IPS DF 6.9 (cell line): ENCODE measurements at places on chromosomes 5 and 9.

DNA sequence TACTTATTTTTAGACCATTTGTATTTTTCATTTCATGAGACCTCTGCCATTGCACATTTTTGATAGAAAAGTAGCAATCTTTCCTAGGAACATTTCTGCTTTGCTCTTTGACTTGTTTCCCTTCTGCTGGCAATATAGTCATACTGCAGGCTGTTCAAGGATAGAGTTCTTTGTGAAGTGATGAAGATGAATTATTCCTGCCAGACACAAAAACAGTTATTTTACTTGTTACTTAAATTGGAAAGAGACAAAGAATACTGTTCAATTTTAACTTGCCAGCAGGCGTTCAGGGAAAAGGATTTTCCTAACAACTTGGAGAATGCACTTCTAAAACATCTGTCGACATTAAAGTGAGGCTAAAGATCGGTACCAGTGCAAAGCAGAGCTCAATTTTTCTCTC lies 251.7 kb upstream of the ACTBL2 start:
- DNase-seq, result no peak
- no peak overlapping the region for H3K27ac ChIP-seq
- no peaks in the 10 kb centered on the region for H3K36me3 ChIP-seq
- H3K27me3 ChIP-seq, result no peaks in the 10 kb centered on the region
- no peak overlapping the region for H3K4me3 ChIP-seq

DNA sequence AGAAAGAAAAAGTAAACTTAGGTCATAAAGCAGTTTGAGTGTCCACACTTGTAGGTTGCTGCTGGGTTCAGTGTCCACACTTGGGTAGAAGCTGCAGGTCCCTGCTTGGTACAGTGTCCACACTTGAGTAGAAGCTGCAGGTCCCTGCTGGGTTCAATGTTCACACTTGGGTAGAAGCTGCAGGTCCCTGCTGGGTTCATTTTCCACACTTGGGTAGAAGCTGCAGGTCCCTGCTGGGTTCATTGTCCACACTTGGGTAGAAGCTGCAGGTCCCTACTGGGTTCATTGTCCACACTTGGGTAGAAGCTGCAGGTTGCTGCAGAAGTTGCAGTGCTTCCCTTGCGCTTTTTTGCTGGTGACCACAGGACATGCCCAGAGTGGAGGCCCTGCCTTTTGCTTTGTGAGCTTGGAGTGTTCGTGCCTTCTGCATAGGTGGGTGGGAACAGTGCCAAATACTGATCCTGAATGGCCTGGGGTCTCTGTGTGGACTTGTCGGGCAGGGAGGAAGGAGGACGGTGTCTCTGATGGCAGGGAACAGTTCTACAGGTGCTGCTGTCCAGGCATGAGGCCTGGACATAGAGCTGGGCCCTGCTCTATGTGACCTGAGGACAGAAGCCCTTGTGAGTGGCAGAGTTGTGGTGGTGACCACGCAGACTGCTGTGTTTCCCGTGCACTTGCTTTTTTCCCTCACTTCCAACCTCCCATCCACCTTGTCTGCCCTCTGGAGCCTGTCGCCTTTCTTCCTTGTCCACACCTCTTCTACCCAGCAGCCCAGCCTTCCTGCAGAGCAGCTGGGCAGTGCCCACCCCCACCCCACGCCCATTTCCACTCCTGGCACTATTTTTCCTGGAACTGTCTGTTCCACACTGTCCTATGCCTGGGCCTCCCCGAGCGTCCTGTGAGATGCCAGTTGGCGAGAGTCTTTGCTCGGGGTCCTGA lies 120.8 kb downstream of the EHMT1 start:
- no peak overlapping the region for H3K27ac ChIP-seq
- H3K4me1 ChIP-seq, result no peaks in the 10 kb centered on the region
- DNase-seq, result no peak
- no peak overlapping the region for H3K4me3 ChIP-seq

GRCh38 chr5:56668996-56669395 lies 146.4 kb upstream of the MAP3K1 start:
- H3K27ac ChIP-seq, result no peak overlapping the region
- H3K4me3 ChIP-seq, result no peak overlapping the region
- no peaks in the 10 kb centered on the region for H3K36me3 ChIP-seq
- peaks cover 4% of the 10 kb centered on the region for H3K4me1 ChIP-seq
- no peaks in the 10 kb centered on the region for H3K27me3 ChIP-seq

GRCh38 chr5:2757563-2758351 lies 6.3 kb upstream of the IRX2 start:
- peaks cover 7% of the 10 kb centered on the region for H3K4me1 ChIP-seq
- no peak for DNase-seq
- no peak overlapping the region for H3K27ac ChIP-seq
- H3K4me3 ChIP-seq, result no peak overlapping the region
- no peaks in the 10 kb centered on the region for H3K36me3 ChIP-seq

GRCh38 chr5:151106043-151106442 lies 25.2 kb upstream of the TNIP1 start:
- H3K36me3 ChIP-seq, result peaks cover 10% of the 10 kb centered on the region; the same call in 1 of the 2 replicates
- no peak overlapping the region for H3K27ac ChIP-seq
- no peak for DNase-seq
- H3K27me3 ChIP-seq, result no peaks in the 10 kb centered on the region
- no peaks in the 10 kb centered on the region; the same call in 1 of the 2 replicates for H3K4me1 ChIP-seq
- no peak overlapping the region for H3K4me3 ChIP-seq

GRCh38 chr9:129094387-129095169 lies 13.7 kb downstream of the DOLPP1 start:
- no peaks in the 10 kb centered on the region for H3K4me1 ChIP-seq
- no peak overlapping the region for H3K27ac ChIP-seq
- no peak for DNase-seq
- no peaks in the 10 kb centered on the region; the same call in 1 of the 2 replicates for H3K36me3 ChIP-seq

DNA sequence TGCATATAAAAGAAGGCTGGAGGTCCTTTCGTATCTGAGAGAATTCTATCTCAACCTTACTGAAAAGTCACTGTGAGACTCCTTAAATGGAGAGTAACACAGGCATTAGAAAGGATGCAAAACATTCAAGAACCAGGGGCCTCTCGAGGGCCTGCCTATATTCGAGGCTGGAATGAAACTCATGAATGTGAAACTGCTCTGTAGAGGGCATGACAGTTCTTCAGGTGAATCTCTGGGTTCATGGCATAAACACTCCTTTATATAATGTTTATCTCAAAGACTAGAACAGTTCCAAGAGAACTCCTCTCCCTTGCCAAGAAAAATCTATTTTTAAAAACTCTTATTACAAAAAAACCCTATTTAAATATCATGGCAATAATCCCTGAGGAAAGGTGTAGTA lies 113.9 kb downstream of the SEC61B start:
- DNase-seq, result no peak
- no peaks in the 10 kb centered on the region for H3K36me3 ChIP-seq
- no peak overlapping the region for H3K4me3 ChIP-seq
- H3K27ac ChIP-seq, result no peak overlapping the region
- no peaks in the 10 kb centered on the region for H3K4me1 ChIP-seq
- H3K27me3 ChIP-seq, result no peaks in the 10 kb centered on the region

DNA sequence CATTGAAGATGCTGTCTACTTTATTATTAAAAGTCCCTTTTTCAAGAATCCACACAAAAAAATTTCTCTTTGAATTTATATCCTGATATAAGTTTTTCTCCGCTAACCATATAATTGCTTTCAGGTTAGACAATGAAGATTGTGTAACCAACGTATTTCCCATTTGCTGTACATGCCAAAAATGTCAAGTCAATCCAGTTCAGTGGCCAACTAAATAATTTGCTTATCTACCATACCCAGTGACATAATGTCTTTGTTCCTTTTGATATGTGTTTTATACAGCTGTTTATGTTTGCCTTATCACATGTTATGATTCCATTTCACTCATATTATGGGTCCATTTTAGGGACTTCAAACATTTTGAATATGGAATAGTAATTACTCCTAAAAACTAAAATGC lies 349.9 kb downstream of the EFNA5 start:
- no peaks in the 10 kb centered on the region for H3K36me3 ChIP-seq
- no peak overlapping the region for H3K4me3 ChIP-seq

DNA sequence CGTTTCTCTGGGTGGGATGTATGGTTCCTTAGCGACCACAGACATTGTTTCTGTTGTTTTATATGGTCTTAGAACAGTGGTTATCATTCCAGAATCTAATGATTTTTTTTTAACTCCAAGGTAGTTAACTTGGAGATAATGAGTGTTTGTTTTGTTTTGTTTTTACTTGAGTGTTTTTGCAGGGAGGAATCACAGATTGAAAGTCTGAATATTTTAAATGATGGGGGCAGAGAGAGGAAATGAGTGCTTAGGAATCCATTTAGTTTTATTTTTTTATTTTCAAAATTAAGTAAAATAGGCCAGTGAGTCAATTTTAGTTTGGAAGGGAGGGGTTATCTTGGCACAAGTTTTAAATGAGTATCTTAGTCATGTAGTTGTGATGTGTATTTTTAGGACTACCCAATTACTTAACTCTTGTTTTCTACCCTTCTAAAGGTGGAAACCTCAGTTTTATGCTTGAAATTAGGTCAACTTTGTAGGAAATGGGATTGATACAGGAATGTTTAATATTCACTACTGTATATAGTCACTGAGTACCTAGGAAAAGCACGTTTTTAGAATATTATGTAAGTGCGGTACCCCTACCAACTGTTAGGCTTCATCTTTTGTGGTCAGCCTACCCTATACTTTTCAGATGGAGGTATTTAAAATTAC lies 2.0 kb downstream of the UBE2R2 start:
- peak overlapping the region; percentile 91; the same call in 1 of the 2 replicates for H3K4me3 ChIP-seq
- H3K27me3 ChIP-seq, result no peaks in the 10 kb centered on the region
- no peak for DNase-seq
- H3K27ac ChIP-seq, result no peak overlapping the region

DNA sequence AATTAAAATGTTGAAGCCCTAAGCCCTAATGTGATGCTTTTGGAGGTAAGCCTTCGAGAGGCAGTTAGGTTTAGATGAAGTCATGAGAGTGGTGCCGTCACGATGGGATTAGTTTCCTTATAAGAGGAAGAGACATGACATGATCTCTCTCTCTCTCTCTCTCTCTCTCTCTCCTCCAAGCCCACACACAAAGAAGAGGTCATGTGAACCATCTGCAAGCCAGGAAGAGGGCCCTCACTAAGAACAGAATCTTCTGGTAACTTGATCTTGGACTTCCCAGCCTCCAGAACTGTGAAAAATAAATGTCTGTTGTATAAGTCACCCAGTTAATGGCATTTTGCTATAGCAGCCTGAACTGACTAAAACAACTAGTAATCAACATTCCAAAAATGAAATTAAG lies 175.5 kb downstream of the GNA14 start:
- no peaks in the 10 kb centered on the region for H3K4me1 ChIP-seq
- H3K27me3 ChIP-seq, result no peaks in the 10 kb centered on the region
- no peak for DNase-seq
- H3K4me3 ChIP-seq, result no peak overlapping the region

DNA sequence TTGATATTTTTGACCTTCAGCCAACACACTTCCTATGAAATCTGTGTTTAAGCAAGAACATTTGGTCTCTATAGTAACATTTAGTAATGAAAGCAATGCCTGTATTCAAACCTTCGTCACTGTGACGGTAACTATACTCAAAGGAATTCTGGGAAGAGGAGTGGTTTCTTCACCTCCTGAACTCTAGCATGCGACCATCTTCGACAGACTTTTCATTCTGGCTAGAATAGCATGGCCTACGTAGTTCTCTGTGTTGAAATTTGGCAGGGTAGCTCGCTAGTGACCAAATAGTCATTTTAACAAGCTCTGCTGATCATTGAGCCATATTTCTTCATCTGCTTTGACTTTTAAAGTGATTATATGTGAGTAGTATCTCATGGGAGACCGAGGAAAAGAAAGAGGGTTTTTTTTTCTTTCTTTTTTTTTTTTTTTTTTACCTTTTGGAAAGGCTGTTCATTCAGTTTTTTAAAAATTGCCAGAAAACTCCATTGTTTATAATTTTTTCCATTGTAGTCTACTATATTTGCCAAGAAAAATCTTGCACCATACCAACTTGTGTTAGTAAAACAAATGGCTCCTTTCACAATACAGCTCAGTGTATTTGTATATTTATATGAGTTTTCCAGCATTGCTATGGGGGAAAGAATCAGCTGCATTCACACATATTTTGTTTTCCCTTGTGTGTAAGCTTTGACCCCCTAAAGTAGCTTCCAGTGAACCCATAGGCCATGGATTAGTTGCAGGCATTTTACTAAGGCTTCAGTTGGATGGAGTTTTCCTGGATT lies 166.8 kb downstream of the NNT start:
- no peak overlapping the region for H3K4me3 ChIP-seq
- DNase-seq, result no peak
- H3K27me3 ChIP-seq, result no peaks in the 10 kb centered on the region
- no peaks in the 10 kb centered on the region; the same call in 1 of the 2 replicates for H3K4me1 ChIP-seq
- H3K36me3 ChIP-seq, result no peaks in the 10 kb centered on the region
- H3K27ac ChIP-seq, result no peak overlapping the region

- no peak overlapping the region for H3K4me3 ChIP-seq
- DNase-seq, result no peak
- no peaks in the 10 kb centered on the region for H3K36me3 ChIP-seq
Measured at GRCh38 chr9:121242219-121242958, 25.6 kb upstream of the GSN start.

GRCh38 chr5:75710637-75711036 lies 6.6 kb downstream of the POC5 start:
- H3K27ac ChIP-seq, result no peak overlapping the region
- no peak for DNase-seq
- no peaks in the 10 kb centered on the region; the same call in 1 of the 2 replicates for H3K36me3 ChIP-seq
- no peaks in the 10 kb centered on the region for H3K27me3 ChIP-seq

DNA sequence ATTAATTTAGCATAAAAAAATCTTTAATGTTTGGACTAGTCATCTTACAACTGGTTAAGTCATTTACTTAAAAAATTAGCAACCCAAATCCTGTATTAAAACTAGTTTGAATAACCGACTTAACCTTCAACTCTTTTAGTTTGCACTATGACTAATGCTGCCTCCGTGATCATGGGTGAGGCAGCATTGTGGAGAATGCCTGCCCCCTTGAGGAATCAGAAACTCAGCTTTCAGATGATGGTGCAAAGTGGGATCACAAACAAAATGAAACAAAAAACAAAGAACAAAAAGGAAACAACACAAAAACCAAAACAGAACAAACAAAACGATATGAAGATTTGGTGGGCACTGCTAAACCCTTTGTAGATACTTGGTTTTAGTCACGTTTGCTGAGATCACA lies 127.0 kb upstream of the PALM2AKAP2 start:
- no peaks in the 10 kb centered on the region for H3K36me3 ChIP-seq
- H3K27ac ChIP-seq, result no peak overlapping the region
- H3K27me3 ChIP-seq, result no peaks in the 10 kb centered on the region
- H3K4me3 ChIP-seq, result no peak overlapping the region
- H3K4me1 ChIP-seq, result no peaks in the 10 kb centered on the region

- peaks cover 8% of the 10 kb centered on the region; the same call in 1 of the 2 replicates for H3K27me3 ChIP-seq
- no peak for DNase-seq
- peak within 1 kb of the TSS; percentile 34 for H3K4me3 ChIP-seq
- H3K27ac ChIP-seq, result no peak within 1 kb of the TSS
- peaks cover 3% of the 10 kb centered on the region for H3K4me1 ChIP-seq
- H3K36me3 ChIP-seq, result no peaks in the 10 kb centered on the region
Measured at GRCh38 chr5:170503990-170504596, at the start of gene KCNIP1. Gene KCNIP1, plus strand, starts transcription at chr5:170504020.

- H3K4me1 ChIP-seq, result no peaks in the 10 kb centered on the region; the same call in 1 of the 2 replicates
- H3K27me3 ChIP-seq, result no peaks in the 10 kb centered on the region
- H3K36me3 ChIP-seq, result no peaks in the 10 kb centered on the region; the same call in 1 of the 2 replicates
- no peak for DNase-seq
- no peak overlapping the region for H3K27ac ChIP-seq
Measured at GRCh38 chr5:76638479-76638878, 15.3 kb upstream of the F2RL2 start.

- H3K27me3 ChIP-seq, result peaks cover under 1% of the 10 kb centered on the region; the same call in 1 of the 2 replicates
- no peaks in the 10 kb centered on the region for H3K36me3 ChIP-seq
- DNase-seq, result no peak
Measured at GRCh38 chr9:105662184-105663104, at the start of gene TAL2. Gene TAL2, plus strand, starts transcription at chr9:105662457. Its CDS starts 40 bp downstream, at chr9:105662497.

GRCh38 chr5:170639221-170639925 lies 135.6 kb downstream of the KCNIP1 start:
- DNase-seq, result no peak
- H3K27ac ChIP-seq, result no peak overlapping the region
- no peak overlapping the region for H3K4me3 ChIP-seq
- no peaks in the 10 kb centered on the region for H3K36me3 ChIP-seq
